ENCODE measurements at places on chromosomes 6 and 20.

GRCh38 chr6:66772800-66773199, 1065.8 kb upstream of the EYS start:
- no peak for DNase-seq

DNA sequence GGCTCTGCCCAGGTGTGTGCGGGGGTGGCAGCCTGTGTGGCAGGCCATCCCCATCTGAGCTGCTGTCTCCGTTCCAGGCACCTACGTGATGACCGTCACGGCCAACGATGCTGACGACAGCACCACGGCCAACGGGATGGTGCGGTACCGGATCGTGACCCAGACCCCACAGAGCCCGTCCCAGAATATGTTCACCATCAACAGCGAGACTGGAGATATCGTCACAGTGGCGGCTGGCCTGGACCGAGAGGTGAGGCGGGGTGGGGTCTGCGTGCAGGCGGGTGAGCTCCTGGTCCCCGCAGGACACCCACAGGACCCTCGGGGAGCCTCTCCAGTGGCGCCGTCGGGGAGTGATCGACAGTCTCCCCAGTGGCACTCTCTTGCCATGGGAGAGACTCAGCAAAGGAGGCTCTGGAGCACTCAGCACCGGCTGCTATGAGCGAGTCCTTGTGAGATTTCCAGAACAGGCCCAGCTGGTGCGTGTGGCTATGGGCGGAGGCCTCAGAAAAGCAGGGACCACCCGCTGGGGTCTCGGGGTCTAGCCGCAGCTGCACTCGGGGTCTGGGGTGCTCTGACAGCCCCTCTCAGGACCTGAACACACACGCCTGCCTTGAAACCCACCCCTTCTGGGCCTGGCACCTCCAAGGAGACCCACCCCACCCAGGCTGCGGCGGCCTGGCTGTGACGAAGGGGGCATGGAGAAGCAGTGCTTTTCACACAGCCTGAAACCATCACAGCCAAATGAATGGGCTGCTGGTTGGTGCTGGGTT, 191.8 kb downstream of the TAF4 start:
- DNase-seq, result no peak

GRCh38 chr6:106141441-106142237, 55.5 kb downstream of the PRDM1 start:
- no peak for DNase-seq

DNA sequence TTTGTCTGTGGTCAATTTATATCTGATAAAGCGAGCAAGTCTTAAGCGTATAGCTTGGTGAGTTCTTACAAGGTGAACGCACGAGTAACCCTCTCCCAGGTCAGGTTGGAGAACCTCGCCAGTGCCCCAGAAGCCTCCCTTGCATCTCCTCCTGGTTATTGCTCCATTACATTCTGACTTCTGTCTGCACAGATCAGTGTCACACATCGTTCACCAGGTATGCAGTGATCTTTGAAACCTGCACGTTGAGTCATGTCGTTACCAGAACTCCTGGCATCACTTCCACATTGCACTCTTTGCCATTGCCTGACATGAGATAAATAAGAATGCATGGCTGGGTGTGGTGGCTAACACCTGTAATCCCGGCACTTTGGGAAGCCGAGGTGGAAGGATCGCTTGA, 44.2 kb downstream of the AKAP12 start:
- DNase-seq, result no peak
